CD4-positive, alpha-beta memory T cell (primary cell): ENCODE measurements at places on chromosomes 11 and 22. TPM values are rescaled to one million over a fixed set of nuclear protein-coding genes. Genes with fewer than 3 reads are reported as not detected.

DNA sequence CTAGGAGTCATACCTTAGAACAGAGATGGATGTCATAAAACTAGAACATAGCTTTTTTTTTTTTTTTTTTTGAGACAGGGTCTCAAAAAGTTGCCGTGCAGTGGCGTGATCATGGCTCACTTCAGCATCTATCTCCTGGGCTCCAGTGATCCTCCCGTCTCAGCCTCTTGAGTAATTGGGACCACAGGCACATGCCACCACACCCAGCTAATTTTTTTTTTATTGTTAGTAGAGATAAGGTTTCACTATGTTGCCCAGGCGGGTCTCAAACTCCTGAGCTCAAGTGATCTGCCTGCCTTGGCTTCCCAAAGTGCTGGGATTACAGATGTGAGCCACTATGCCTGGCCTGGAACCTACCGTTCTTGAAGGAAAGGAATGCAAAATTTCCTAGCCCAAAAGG, 8.8 kb upstream of the CEP295 start:
- DNase-seq: no peak

- no peak for DNase-seq
Observed at GRCh38 chr11:76638270-76639197, 32.0 kb downstream of the LRRC32 start.

- no peak for DNase-seq
Observed at GRCh38 chr11:44564166-44564565, 1.3 kb upstream of the CD82 start.

DNA sequence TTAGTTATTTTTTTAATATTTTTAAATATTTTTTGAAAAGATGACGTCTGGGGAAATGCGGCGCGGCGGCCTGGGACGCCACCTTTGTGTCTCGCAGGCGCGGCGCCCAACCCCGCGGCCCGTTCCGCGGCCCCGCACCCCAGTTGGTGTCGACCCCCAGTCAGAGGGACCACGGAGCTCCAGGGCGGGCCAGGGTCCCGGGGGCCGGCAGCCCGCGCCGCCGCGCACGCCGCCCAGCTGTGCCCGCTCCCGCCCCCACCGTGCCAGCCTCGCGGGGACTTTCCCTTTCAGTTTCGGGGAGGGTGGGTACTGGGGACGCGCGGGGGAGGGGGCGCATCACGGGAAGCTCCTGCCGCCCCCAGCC, 1.6 kb downstream of the CCND1 start:
- DNase-seq: peak; percentile 26

GRCh38 chr11:66359662-66360087, 11.9 kb downstream of the SLC29A2 start:
- DNase-seq: no peak

DNA sequence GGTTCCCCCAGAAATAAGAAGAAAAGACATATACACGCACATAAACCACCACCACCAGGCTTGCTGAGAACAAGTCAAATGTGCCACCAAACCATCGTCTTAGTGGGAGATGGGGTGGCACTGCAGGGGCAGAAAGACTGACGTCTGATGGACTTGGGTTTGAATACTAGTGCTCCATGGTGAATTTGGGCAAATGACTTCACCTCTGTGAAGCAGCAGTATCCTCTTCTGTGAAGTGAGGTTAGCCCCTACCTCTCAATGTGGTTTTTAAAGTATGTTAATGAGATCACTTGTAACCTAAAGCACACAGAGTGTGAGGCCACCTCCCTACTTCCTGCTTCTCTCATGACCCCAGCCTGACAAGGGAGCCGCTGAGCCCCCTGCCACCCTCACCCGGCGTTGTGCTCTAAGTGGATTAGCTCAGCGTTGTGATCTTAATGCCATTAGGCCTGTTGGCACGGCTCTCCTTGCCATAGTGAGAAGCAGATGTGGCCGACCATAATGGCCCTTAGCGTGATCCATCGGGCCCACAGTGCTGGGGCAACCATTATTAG, 14.4 kb downstream of the ZBTB16 start:
- peak; percentile 55 for DNase-seq

DNA sequence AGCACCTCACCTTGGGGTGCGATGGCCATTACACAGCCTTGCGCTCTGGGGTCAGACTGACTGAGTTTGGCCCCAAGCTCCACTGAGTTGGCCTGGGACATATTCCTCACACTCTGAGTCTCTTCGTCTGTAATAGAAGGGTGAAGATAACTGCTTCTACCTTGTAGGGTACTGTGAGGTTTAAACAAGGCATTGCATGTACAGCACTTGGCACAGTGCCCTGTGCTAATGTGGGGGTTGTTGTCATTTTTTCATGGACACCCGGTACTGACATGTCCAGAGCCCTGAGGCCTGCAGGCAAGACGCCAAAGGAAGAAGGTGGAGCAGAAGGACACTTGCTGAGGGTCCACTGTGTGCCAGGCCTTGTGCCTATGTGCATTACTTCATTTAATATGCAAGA, 50.7 kb downstream of the OTOG start:
- no peak for DNase-seq

The P2RY2 gene
- not detected for polyA plus RNA-seq

The FXYD2 gene
- 3.5 TPM for polyA plus RNA-seq

The FAM180B gene
- polyA plus RNA-seq: not detected
